Stimulated activated CD4-positive, alpha-beta T cell treated with anti-CD3 and anti-CD28 coated beads, Interleukin-4, amount 100 ng/mL, for 48 hours (primary cell): ENCODE measurements at places on chromosomes 7 and 10.

DNA sequence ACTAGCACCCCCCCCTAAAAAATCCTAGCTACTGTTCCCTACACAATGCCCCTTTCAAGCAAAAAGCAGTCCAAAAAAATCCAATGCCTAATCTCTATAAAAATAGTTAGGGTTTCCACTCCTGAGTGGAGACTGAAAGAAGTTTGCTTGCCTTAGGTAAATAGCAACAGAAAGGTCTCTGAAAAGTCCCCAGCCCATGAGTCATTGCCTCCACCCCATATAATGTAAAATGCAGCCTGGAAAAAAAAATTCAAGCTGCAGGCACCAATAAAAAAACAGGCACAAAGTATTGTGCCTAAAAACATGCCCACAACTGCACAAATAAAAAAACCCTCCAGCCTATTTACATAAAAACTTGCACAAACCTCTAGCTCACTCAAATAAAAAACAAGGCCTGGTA lies 47.5 kb downstream of the ZNF680 start:
- DNase-seq: no peak

- DNase-seq: no peak
Measured at GRCh38 chr7:771234-772004, 44.3 kb upstream of the PRKAR1B start.

- DNase-seq: no peak
Measured at GRCh38 chr7:18445916-18446520, 49.5 kb upstream of the HDAC9 start.

GRCh38 chr7:131608116-131608500 lies 51.7 kb upstream of the PODXL start:
- DNase-seq: no peak

DNA sequence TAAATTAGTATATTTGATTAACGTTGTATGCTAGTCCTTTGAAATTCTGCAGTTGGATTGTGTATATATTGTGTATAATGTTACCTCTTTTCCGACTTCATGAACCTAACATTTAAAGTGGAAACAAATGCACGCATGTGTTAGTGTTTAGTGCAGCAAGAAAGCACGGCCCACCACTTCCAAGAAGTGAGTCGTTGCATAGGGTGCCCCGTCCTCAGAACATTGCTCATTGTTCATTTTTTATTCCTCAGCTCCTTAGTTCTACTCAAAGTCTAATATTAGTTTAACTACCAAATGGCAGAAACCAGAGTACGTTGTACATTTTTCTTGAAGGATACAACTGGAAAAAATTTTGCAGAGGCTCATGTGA lies 407.6 kb downstream of the AUTS2 start:
- no peak for DNase-seq
